ENCODE measurements at places on chromosomes 4 and X. TPM values are rescaled to one million over a fixed set of nuclear protein-coding genes. Genes with fewer than 3 reads are reported as not detected.

DNA sequence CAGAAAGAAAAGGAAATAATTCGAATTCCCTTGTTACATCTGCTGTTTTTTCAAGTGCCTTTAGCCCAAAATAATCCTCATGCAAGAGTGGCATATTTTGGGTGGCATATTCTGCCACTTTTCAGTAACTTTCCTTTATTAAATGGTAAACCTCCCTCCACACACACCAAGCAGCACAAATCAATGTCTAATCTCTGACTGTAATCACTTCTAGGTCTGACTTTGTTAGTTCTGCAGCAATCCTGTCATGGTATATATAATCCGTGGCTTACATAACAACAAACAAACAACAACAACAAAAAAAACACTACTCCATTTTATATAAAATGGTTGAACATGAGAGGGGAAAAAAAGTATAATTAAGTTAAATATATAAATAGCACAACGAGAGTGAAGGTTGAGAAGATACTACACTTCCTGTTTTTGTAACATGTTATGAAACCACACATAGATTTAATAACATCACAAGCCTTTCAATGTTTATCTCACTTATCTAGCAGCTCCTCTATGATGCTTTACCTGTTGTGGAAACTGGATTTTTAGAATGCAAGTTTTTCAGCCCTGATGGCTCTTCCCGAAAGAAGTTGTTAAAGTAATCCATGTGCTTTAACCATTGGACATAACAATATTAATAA lies 715.4 kb downstream of the GRXCR1 start:
- no peak for DNase-seq

GRCh38 chr4:19993242-19993641 lies 258.5 kb upstream of the SLIT2 start:
- no peak for DNase-seq

GRCh38 chrX:3124031-3124430 lies 82.8 kb downstream of the ARSF start:
- no peak for DNase-seq

GRCh38 chr4:2954358-2955185 lies 8.6 kb downstream of the NOP14 start:
- DNase-seq = peak; percentile 87

GRCh38 chr4:82652062-82652461 lies 90.3 kb upstream of the TMEM150C start:
- no peak for DNase-seq

DNA sequence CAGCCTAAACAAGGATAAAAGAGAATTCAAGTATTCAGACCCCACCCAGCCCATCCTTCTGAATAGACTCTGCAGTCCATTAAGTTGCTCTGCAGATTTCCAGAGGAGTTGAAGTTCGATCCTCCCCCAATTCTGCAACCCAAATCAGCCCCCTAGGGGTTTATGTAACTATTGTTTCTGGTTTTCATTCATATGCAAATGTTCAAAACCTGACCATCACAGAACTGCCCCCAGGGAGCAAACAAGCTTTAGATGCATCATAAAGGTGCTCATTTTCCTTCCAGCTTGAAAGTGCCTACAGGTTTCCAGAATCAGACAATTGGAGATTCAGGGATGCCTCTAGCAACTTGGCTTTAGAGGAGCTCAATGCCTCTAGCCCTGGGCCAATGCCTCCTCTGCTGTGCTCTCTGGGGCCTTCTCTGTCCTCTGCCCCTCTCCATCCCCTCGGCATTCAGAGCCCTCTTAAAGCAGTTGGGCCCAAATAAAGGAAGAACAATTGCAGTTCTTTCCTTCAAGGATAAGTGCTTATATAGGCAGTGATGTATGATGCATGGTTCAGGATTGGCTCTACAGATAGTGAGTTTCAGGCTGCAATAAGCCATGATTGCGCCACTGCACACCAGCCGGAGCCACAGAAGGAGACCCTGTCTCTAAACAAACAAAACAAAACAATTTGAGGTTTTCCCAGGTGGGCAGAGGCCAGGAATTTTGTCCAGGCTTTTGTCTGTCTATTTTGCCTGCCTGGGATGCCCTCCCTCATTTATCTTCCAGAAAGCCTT lies 23.5 kb upstream of the SPINK2 start:
- no peak for DNase-seq

DNA sequence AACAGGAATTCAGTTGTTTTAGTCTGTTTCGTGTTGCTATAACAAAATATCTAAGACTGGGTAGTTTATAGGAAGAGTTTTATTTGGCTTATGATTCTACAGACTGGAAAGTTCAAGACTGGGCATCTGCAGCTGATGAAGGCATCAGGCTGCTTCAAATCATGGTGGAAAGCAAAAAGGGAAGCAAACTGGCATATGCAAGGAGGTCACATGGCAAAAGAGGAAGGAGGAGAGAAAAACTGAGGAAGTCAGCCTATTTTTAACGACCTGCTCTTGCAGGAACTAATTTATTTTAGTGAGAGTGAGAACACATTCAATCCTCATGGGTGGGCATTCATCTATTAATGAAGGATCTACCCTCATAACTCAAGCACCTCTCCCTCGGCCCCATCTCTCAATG lies 363.1 kb upstream of the HS3ST1 start:
- no peak for DNase-seq

DNA sequence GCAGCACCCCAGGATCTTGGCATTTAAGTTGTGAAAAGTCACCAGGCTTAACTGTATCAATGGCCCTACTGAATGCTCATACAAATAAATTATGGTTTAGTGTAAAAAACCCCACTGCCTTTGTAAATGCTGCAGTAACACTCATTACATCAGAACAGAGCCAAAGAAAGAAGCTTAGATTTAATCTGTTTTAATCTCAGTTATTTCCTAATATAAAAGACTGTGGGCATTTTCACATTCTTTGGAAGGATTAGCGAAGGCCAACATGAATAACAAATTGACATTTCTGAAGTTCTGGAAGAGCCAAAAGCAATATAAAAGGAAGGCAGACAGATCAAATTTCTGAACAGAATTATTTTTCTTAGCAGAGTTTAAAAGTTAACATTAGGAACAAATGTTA lies 140.0 kb upstream of the HCCS start:
- no peak for DNase-seq

- peak; percentile 50 for DNase-seq
Observed at GRCh38 chrX:154013614-154014360, 5.9 kb downstream of the IRAK1 start.

- peak; percentile 68 for DNase-seq
Observed at GRCh38 chrX:103918050-103918449, 44.4 kb upstream of the TMSB15B start.

DUSP21 gene
- total RNA-seq = not detected

ITIH6 gene
- total RNA-seq = not detected

ZFP92 gene
- total RNA-seq = 1.3 TPM

All from activated CD8-positive, alpha-beta T cell treated with anti-CD3 and anti-CD28 coated beads for 36 hours (primary cell).